ENCODE measurements at places on chromosomes 13 and 19.

- DNase-seq, result no peak
These were observed 116.5 kb downstream of the NUFIP1 start for GRCh38 chr13:44872751-44873150.

DNA sequence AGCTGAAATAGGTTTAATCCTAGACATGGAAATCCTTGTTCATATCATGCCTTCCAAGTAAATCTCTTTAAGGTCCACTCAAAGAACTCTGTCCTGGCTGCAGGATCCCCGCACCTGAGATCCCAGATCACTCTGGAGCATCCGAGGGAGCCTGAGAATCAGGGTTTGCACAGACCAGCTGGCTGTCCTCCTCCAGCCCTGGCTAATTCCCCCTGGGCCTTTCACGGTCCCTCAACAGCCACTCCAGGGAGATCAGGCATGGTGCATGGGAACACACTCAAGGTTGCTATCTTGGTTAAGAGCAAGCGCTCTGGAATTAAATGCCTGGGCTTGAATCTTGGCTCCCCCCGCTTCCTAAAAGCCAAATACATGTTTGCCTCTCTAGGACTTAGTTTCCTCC is 130.8 kb downstream of the IRS2 start:
- DNase-seq, result no peak

- no peak for DNase-seq
These were observed 7.9 kb upstream of the WBP4 start for GRCh38 chr13:41053384-41053826.

DNA sequence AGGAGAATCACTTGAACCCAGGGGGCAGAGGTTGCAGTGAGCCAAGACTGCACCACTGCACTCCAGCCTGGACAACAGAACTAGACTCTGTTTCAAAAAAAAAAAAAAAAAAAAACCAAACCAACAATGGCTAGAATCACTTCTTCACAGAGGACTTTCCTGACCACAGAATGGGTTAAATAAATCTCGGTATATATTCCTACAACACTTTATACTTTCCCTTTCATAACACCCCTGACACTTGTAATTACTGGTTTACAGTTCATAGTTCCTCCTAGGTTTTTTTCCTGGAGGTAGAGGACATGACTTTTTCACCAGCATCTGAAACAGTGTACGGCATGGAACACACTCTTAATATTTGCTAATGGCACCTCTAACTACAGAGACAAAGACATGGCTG is 31.4 kb downstream of the ZDHHC20 start:
- DNase-seq, result no peak

- no peak for DNase-seq
These were observed 4.8 kb upstream of the NFIC start for GRCh38 chr19:3361384-3362216.

All from activated B cell treated with CpG ODN at 0.5 μM for 24 hours (primary cell).